B cell (primary cell): ENCODE measurements at places on chromosomes 4 and X.

GRCh38 chr4:57445686-57446085 is 335.5 kb upstream of the IGFBP7 start:
- no peak for DNase-seq

DNA sequence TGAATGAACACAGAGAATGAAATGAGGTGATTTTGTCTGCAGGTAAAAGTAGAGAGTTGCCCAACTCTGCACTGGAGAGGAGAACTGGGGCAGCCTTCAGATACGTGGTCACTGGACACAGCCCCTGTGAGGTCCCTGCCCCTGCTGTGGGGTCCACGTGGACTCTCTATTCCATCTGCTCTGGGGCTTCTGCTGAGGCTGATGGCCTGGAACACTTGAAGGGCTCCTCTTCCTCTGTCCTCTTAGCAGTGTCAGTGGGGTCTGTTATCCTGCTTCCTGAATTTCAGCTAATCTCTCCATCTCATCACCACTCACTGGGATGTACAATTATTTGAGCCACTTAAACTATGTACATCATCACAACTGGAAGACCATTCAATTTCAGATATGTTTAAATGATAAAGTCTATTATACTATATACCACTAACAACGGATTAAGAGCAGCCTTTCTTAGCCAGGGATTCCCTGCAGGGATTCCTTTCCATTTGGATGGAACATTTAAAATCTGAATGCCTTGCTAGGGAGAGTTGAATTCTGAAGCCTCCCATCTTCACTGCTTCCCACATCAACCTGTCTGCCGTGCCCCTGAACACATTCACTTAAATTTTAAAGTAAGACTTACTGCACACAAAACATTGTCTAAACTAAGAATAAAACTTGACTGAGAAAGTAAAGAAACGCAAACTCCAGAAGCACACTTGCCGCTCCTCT is 74.0 kb downstream of the CC2D2A start:
- no peak for DNase-seq

GRCh38 chr4:3322059-3322550 is 29.3 kb downstream of the RGS12 start:
- DNase-seq: no peak

DNA sequence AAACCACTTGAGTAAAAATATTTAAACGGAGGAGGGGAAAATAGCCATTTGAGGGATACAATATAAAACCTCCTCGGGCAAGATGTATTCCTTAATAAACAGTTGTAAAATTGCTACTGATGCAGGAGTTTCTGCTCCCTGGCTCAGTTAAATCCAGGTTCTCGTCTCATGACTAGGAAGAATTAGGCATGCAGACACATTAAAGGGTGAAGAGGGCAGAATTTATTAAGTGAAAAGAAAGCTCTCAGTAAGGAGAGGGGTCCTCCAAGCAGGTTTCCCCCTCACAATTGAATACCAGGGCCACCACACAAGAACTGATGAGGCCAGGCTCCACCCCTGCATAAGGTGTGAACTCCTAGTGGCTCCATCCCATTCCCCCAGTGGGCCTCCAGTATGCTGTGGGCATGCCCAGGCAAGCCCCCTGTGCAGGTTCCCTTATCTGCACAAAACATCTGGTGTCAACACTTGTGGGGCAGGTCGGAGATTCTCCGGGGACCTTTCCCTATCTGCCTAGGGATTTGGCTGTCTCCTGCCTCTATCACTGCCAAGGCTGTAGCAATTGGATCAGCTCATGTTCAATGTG is 80.4 kb downstream of the HS6ST2 start:
- no peak for DNase-seq

GRCh38 chr4:100486496-100486895 is 31.3 kb downstream of the EMCN start:
- DNase-seq: no peak

DNA sequence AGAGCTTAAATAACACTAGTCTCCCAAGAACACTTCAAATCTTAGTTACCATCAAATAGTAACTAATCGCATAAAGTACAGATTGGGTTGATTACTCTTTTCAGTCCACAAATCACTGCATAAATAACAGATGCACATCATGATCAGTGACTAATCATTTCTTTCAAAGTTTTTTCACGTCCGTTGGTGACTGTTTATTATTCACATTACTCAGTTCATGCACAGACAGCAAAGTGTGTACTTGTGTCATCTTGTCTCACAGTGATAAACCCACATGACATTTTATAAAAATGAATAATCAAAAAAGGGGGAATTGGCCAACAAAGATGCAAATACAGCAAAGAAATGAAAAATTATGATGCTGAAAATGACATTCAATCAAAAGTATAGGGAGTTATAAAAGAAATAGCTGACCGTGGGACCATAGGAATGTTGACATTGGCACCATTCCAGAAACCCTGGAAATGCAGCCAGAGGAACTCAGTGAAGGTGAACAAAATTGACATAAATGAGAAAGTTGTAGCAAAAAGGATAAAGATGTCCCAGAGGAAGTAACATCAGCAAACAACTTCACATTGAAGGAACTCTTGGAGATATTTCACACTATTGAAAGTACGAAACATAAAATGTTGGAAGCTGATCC is 161.5 kb downstream of the SOX3 start:
- no peak for DNase-seq

DNA sequence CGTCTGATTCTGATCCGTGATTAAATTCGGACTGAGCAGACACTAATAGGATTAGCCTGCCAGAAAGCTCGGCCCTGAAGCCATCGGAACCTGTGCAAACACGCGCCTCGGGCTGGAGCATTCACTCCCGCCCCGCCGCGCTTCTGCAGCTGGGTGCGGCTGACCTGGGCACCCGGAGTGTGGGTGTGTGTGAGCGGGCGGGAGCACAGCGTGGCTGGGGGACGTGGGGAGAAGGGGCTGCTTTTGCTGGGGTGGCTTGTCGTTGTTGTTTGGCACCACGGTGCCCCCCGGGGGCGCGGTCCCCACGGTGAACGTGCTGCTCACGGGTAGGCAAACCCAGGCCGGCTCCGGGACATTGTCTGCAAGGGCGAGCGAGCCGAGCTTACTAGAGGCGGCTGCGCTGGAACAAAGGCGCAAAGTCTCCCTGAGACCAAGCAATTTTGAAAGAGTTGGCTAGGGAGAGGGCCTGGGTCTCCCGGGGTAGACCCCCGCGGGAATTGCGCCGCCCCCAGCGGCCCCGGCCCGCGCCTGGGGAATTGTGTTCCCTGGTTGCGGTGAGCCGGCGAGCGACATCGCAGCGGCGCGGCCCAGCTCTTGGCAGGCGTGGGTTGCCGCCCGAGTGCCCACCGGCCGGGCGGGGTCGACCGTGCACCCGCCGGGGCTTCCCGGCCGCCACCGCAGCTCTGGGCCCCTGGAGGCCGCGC is 1.4 kb downstream of the MAMLD1 start:
- peak; percentile 62 for DNase-seq

GRCh38 chr4:36785973-36786372 is 458.6 kb upstream of the NWD2 start:
- DNase-seq: no peak

DNA sequence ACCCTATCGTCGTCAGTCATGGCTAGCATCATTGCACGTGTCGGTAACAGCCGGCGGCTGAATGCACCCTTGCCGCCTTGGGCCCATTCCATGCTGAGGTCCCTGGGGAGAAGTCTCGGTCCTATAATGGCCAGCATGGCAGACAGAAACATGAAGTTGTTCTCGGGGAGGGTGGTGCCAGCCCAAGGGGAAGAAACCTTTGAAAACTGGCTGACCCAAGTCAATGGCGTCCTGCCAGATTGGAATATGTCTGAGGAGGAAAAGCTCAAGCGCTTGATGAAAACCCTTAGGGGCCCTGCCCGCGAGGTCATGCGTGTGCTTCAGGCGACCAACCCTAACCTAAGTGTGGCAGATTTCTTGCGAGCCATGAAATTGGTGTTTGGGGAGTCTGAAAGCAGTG is 1.6 kb downstream of the ZCCHC12 start:
- peak; percentile 22 for DNase-seq

DNA sequence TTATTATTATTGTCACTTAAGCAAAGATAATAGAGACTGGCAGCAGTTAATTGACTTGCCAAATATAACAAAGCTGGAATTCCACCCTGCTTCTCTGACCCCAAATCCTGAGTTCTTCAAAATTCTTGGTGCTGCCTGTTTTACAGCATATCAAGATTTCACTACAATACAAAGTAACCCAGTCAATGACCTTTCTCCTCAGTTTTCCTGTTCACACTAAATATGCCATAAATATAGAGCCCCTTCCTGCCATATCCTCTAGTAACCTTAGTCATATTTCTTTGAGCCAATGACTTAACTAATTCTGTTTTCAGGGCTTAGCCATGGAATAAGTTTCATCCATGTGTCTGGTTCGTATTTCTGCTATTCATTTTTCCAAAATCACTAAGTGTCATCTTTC is 315.3 kb upstream of the HS3ST1 start:
- DNase-seq: no peak

GRCh38 chr4:105641845-105642244 is 66.6 kb downstream of the INTS12 start:
- no peak for DNase-seq

DNA sequence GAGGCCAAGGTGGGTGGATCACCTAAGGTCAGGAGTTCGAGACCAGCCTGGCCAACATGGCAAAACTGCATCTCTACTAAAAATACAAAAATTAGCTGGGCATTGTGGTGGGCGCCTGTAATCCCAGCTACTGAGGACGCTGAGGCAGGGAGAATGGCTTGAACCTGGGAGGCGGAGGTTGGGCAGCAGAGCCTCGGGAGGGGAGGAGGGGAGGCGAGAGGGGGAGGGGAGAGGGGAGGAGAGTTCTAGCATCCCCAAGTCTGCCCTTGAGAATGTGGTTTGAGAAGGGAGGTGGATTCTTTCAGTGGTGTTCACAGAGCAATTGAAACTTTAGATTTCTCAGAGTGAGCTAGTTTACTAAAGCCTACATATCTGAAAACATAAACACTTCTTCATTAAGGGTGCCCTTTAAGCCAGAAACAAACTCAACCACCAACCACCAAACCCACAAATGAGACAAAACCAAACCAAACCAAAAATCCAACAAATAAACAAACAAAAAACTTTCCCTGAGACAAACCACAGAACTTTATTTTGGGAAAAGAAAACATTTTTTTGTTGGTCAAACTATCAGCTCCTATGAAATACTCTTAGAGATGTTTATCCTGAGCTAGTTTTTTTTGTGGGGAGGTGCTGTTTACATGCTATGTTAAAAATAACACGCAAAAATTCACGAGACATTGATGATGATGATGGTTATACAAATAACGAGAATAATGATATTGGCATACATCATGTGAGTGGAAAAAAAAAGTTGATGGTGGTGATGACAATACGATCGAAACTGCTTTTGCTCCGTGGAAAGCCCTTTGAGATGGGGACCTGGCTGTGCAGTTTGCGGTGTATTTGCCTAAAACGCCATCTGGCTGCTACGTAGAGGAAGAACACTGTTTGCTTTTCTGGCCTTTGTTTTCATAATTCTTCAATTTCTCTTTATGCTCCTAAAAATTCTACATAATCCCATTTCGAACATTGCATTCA is 98.2 kb upstream of the PRKX start:
- DNase-seq: peak; percentile 73

DNA sequence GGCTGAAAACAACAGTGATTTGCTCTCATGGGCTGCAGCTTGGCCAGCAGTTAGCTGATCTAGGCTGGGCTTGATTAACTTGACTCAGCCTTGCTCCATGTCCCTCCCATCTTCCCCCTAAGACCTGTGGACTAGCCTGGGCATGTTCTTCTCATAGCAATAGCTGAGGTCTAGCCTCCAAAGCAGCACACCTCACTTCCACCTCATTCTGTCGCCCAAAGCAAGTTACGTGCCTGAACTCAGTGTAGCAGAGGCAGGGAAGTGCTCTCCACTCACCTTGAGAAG is 62.2 kb downstream of the EVC start:
- no peak for DNase-seq

- DNase-seq: peak; percentile 13
Observed at GRCh38 chr4:89894649-89895550, at the start of gene MMRN1. TSS of gene MMRN1 (plus strand) at chr4:89894854. CDS start at chr4:89894972, 118 bp downstream.

GRCh38 chr4:152327606-152328453 is 208.1 kb downstream of the FBXW7 start:
- no peak for DNase-seq

GRCh38 chrX:120604361-120604782 is 471 bp downstream of the MCTS1 start:
- DNase-seq: peak; percentile 50

DNA sequence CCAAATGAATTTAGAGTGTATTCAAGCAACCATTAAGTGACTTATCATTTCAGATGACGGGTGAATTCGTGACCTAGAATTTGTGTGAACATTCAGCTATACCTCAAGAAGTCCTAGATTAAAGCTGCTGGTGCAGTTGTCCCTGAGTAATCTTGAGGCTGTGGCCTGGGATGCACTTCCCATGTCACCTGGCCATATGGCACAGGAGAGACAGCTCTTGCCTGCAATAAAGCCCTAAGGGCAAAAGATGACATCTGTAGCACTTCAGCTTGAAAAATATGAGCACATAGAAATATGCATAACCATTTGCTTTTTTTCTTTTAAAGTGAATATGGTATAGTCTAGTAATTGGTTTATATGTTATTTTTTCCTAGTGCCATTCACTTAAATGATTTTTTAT is 125.8 kb downstream of the FHDC1 start:
- no peak for DNase-seq

DNA sequence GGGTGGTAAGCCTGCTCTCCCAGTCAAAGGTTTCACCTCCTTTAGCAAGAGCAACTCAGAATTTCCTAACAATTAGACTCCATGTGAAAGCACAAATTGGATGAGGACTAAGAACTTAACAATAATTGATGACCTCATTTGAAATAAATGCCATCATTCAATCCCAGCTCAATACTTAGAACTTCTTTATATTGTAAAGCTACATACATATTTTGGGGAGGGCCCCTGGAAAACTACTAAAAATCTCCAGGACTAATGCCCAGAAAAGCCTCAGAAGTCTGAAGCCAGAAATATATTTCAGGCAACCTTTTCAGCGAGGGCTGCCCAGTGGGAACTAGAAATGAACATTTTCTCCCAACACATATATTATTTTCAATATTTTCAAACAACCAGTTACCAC is 38.1 kb downstream of the AMOT start:
- DNase-seq: no peak

- DNase-seq: peak; percentile 33
Observed at GRCh38 chr4:88697141-88697540, 488 bp downstream of the NAP1L5 start.

GRCh38 chr4:112210777-112211176 is 20.8 kb upstream of the AP1AR start:
- DNase-seq: no peak

- DNase-seq: no peak
Observed at GRCh38 chrX:132463411-132463810, 25.4 kb downstream of the MBNL3 start.

- no peak for DNase-seq
Observed at GRCh38 chrX:153857348-153857903, 27.1 kb upstream of the PDZD4 start.

- DNase-seq: no peak
Observed at GRCh38 chrX:13967636-13968035, 62.1 kb downstream of the GEMIN8 start.

DNA sequence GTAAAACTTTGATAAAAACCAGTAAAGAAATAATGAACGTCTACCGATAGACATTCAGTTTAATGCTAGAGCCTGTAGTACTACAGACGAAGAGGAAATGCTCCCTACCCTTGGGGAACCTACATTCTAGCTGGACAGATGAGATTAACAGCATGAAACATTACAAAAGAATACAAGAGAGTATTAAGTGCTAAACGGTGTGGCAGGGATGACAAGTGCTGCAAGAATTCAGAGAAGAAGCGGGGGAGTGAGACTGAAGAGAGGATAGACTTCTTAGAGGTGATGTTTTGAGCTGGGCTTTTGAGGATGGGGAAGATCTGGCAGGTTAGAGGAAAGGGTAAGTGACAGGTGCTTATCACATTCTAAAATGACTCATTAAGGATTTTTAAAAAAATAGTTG is 52.6 kb upstream of the ESX1 start:
- no peak for DNase-seq

GRCh38 chr4:41569961-41570360 is 32.0 kb downstream of the LIMCH1 start:
- DNase-seq: no peak
